ENCODE measurements at places on chromosomes 5 and 9.

DNA sequence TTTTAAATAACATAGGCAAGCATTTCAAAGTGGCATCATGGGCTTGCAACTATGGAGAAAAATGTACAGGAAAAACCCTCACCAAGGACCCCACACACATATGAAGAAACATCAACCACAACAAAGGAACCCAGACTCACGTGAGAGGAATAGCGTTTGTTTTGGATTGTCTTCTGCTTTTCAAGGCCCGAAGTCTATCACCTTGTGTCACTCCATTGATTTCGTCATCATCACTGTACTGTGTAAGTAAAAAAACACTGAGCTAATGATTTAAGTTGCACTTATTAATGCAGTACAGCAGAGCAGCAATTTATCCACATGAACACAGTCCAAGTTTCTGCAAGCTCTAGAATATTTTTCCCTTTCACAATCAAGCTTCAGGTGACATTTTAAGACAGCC is 72.4 kb downstream of the HABP4 start:
- H3K27me3 ChIP-seq: no peaks in the 10 kb centered on the region
- no peaks in the 10 kb centered on the region for H3K4me1 ChIP-seq
- DNase-seq: no peak
- peaks cover 2% of the 10 kb centered on the region for H3K36me3 ChIP-seq
- H3K27ac ChIP-seq: no peak overlapping the region

DNA sequence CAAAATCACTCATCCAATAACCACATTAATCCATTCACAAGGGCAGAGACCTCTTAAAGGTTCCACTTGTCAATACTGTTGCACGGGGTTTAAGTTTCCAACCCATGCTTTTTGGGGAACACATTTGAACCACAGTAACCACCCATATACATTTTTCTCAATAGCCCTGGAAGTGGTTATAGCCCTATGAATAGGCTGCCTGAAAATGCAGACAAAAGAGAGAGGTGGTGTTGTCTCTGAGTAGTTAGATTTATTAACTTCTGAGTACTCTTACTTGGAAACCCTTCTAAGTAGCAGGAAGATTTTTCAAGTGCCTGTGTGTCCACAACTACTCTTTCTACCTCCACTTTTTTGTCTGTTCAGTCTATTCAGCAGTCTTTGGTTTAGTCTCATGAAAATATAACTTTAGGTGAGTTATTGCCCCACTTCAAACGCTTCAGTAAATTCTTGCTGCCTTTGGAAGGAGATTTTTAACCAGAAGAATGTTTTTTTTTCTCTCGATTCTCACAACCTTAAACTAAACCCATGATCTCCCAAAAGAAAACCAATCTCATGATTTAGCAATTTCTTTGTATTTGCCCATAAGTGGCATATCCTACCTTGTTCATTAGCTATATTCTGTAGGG is 42.6 kb downstream of the ARHGEF28 start:
- DNase-seq: no peak
- no peak overlapping the region for H3K27ac ChIP-seq
- H3K27me3 ChIP-seq: no peaks in the 10 kb centered on the region

- H3K4me1 ChIP-seq: no peaks in the 10 kb centered on the region
- H3K4me3 ChIP-seq: no peak overlapping the region
- H3K27me3 ChIP-seq: no peaks in the 10 kb centered on the region
- H3K27ac ChIP-seq: no peak overlapping the region
Observed at GRCh38 chr5:31347552-31347905, 154.0 kb downstream of the CDH6 start.

- peaks cover 26% of the 10 kb centered on the region for H3K4me1 ChIP-seq
- H3K27ac ChIP-seq: peak overlapping the region; percentile 32
- DNase-seq: no peak
- H3K27me3 ChIP-seq: no peaks in the 10 kb centered on the region
- no peak overlapping the region for H3K4me3 ChIP-seq
- H3K36me3 ChIP-seq: no peaks in the 10 kb centered on the region
Observed at GRCh38 chr9:131744720-131745201, 4.9 kb upstream of the RAPGEF1 start.

DNA sequence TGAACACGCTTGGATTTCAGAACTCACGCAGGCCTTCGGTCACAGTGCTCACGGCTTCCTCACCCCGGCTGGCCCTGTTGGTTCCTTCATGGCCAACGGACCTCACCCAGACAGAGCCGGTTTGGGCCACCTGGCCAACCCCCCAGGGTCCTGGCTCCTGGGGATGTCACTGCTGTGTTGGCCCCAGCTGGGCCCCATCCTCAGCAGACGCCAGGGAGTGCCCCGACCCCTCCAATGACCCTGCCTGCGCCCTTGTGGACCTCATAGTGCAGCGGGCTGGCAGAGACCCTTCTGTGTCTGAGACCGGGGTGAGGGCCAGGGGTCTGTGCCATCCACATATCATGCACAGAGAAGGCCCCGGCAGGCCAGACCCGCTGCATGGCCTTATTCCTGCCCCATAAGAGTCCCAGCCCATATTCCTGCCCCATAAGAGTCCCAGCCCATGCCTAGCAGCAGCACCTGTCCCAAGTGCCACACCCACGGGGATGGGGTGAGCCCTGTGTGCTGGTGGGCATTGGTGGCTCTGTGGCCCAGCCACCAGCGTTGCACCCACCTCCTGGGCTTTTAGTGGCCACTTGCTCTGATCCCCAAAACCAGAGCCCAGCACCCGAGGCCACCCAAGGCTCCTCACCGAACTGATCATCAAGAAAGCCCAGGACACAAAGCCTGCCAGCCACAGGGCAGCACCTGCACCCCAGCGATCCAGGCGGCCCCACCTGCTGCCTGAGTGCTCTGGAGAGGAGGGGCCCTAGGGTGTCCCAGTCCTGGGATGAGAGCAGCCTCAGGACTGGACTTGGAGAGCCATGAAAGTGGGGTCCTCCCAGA is 1.3 kb upstream of the LPCAT1 start:
- H3K4me3 ChIP-seq: no peak overlapping the region
- H3K27ac ChIP-seq: no peak overlapping the region
- H3K4me1 ChIP-seq: peaks cover 10% of the 10 kb centered on the region
- no peaks in the 10 kb centered on the region for H3K27me3 ChIP-seq

- H3K36me3 ChIP-seq: peaks cover 24% of the 10 kb centered on the region
- no peak for DNase-seq
- H3K27me3 ChIP-seq: no peaks in the 10 kb centered on the region
Observed at GRCh38 chr5:151270599-151270998, 17.6 kb downstream of the GM2A start.

DNA sequence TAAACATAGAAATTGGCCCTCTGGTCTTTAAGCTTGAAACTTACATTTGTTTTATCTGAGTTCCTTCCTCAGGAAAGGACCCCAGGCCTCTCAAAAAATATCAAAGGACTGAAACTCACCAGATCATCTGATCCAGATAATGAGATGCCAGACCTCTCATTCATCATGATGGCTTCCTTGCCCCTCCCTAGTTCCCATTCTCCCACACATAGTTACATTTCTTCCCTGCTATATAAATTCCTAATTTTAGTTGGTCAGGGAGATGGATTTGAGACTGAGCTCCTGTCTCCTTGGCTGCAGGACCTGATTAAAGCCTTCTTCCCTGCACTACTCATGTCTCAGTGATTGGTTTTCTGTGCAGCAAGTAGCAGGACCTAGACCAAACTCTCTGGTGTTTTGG is 119.4 kb upstream of the SPIN1 start:
- no peak for DNase-seq
- no peaks in the 10 kb centered on the region for H3K36me3 ChIP-seq
- H3K4me3 ChIP-seq: no peak overlapping the region
- no peaks in the 10 kb centered on the region for H3K27me3 ChIP-seq
- peaks cover 22% of the 10 kb centered on the region for H3K4me1 ChIP-seq

- H3K27me3 ChIP-seq: no peaks in the 10 kb centered on the region
- no peak overlapping the region for H3K4me3 ChIP-seq
- peaks cover 51% of the 10 kb centered on the region for H3K4me1 ChIP-seq
- H3K27ac ChIP-seq: peak overlapping the region; percentile 69
Observed at GRCh38 chr5:76813982-76814562, 4.8 kb upstream of the F2RL1 start.

DNA sequence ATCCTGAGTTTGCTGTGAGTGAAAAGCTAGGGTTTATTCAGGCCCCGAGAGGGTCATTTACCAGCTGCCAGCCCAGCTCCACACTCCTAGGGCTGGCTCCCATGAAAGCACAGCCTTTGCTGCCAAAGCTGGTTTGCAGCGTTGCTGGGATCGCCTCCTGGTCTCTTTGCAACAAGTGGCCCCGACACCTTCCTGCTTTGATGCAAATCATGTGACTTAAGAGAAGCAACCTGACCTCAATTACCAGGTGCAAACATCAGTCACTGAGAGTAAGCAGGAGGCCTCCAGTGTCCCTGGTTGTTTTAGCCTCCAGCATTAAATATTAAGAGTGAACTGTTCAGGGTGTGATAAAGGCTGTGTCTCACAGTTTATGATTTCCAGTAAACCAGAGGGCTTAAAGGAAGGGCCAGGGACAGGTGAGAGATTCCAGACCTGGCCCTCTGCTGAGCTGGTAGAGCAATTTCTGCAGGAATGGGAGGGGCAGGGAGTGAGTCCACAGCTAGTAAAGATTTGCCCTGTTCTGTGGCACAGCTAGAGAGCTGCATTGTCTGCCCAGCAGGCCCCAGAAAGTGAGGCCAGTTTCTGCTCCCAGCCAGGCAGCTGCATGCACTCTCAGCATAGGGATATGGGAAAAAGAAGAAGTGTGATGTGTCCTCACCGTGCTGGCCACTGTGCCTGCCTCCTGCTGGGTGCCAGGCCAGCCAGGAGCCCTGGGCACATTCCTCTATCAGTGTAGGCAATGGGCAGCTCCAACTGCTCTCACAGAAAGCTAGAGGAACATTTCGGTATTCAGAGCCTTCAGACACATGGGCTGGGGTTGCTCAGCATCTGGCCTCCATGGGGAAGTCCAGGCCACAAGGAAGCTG is 58.0 kb downstream of the SLC22A5 start:
- no peaks in the 10 kb centered on the region for H3K36me3 ChIP-seq
- no peak for DNase-seq
- no peaks in the 10 kb centered on the region for H3K27me3 ChIP-seq
- peaks cover 58% of the 10 kb centered on the region for H3K4me1 ChIP-seq
- no peak overlapping the region for H3K4me3 ChIP-seq
- peak overlapping the region; percentile 84 for H3K27ac ChIP-seq

GRCh38 chr5:20088361-20088760 is 100.4 kb upstream of the CDH18 start:
- no peak for DNase-seq
- H3K4me1 ChIP-seq: no peaks in the 10 kb centered on the region
- no peak overlapping the region for H3K4me3 ChIP-seq
- no peaks in the 10 kb centered on the region for H3K36me3 ChIP-seq
- H3K27me3 ChIP-seq: no peaks in the 10 kb centered on the region
- no peak overlapping the region for H3K27ac ChIP-seq

- H3K4me1 ChIP-seq: no peaks in the 10 kb centered on the region
- H3K4me3 ChIP-seq: no peak overlapping the region
- DNase-seq: no peak
- H3K27me3 ChIP-seq: peaks cover 3% of the 10 kb centered on the region
Observed at GRCh38 chr5:67693956-67694809, 497.6 kb upstream of the CD180 start.

DNA sequence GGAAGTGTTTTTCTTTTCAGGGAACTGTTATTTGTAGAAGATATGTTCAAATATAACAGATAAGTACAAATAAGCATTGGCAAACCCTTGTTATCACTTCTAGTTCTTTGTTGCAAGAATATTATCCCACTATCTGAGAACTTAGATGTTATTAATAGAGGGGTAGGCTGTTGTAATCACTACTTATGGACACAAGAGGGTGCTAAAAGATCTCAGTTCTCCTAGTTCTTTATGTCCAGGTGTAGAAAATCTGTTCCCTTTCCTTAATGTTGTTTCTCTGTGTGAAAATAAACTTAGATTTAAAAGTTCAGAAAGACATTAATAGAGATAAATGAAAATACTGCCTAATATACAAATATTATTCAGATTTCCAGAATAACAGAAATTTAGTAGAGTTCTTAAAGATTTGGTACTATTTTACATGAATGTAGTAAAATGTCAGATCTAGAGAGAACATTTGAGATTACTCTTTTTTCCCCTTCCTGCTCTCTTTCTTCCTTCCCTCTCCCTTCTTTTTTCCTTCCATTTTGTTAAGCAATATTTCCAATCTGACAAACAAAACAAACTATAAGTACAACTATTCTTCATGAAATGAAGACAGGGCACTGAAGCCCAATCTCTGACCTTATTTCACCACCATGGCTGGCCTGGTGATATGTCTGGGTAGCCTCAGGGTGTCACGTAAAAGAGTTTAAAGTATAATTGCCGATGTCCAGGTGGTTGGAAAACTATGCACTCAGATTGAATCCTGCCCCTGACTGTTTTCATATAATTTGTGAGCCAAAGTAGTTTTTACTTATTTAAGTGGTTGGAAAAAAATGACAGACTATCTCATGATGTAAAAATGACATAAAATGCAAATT is 43.6 kb upstream of the C5orf46 start:
- H3K4me3 ChIP-seq: no peak overlapping the region
- DNase-seq: no peak
- no peaks in the 10 kb centered on the region for H3K4me1 ChIP-seq
- H3K27me3 ChIP-seq: no peaks in the 10 kb centered on the region
- no peak overlapping the region for H3K27ac ChIP-seq
- no peaks in the 10 kb centered on the region for H3K36me3 ChIP-seq
